ENCODE measurements at places on chromosomes 2 and 18. TPM values are rescaled to one million over a fixed set of nuclear protein-coding genes. Genes with fewer than 3 reads are reported as not detected.

HTRA2 gene
- total RNA-seq, result 24.2 TPM

DNA sequence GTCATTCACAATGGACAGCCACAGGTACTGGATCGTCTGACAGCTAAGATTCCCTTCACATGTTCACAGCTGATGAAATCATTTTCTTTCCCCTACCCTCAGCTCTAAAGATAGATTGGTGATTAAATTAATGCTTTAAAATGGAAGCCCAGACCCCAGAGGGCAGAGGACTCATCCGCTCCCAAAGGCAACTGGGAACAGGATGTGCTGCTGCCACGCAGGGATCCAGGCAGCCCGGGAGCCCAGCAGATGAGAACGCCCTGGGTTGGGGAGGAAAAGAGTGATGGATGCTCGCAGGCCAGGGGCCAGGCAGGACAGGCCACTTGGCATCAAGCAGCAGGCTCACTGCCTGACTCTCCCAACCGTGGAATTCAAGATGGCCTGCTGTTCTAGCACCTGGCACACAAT is 41.3 kb downstream of the HDHD2 start:
- peaks cover 17% of the 10 kb centered on the region for H3K4me1 ChIP-seq
- no peaks in the 10 kb centered on the region for H3K27me3 ChIP-seq

GRCh38 chr2:71882949-71883472 is 264.7 kb downstream of the CYP26B1 start:
- DNase-seq, result peak; percentile 96
- H3K4me3 ChIP-seq, result no peak overlapping the region
- peak overlapping the region; percentile 90 for H3K27ac ChIP-seq
- no peaks in the 10 kb centered on the region for H3K27me3 ChIP-seq

PSD4 gene
- 1.2 TPM for total RNA-seq

- H3K27ac ChIP-seq, result no peak overlapping the region
- H3K27me3 ChIP-seq, result no peaks in the 10 kb centered on the region
- DNase-seq, result no peak
- H3K4me3 ChIP-seq, result no peak overlapping the region
- H3K36me3 ChIP-seq, result no peaks in the 10 kb centered on the region
Observed at GRCh38 chr2:157466764-157467163, 22.9 kb upstream of the CYTIP start.

DNA sequence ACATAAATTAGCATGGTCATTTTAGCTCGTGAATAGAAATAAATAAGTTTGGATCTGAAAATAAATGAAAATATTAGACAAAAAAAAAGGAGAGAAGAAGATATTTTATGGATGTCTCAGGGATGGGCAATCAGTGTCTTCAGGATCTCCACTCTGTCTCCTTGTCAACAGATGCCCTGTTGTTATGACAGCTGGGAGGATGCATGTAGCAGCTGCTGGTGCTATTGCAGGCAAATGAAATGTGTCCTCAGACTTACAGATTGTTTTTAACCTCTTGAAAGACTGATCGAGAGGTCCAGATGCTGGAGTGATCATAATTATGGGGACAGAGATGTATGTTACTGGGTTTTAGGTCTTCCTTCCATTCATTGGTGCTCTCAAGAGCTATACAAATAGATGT is 24.7 kb upstream of the ARL4C start:
- no peaks in the 10 kb centered on the region for H3K27me3 ChIP-seq
- H3K4me1 ChIP-seq, result no peaks in the 10 kb centered on the region
- DNase-seq, result no peak
- H3K4me3 ChIP-seq, result no peak overlapping the region
- no peaks in the 10 kb centered on the region for H3K36me3 ChIP-seq
- H3K27ac ChIP-seq, result no peak overlapping the region

DNA sequence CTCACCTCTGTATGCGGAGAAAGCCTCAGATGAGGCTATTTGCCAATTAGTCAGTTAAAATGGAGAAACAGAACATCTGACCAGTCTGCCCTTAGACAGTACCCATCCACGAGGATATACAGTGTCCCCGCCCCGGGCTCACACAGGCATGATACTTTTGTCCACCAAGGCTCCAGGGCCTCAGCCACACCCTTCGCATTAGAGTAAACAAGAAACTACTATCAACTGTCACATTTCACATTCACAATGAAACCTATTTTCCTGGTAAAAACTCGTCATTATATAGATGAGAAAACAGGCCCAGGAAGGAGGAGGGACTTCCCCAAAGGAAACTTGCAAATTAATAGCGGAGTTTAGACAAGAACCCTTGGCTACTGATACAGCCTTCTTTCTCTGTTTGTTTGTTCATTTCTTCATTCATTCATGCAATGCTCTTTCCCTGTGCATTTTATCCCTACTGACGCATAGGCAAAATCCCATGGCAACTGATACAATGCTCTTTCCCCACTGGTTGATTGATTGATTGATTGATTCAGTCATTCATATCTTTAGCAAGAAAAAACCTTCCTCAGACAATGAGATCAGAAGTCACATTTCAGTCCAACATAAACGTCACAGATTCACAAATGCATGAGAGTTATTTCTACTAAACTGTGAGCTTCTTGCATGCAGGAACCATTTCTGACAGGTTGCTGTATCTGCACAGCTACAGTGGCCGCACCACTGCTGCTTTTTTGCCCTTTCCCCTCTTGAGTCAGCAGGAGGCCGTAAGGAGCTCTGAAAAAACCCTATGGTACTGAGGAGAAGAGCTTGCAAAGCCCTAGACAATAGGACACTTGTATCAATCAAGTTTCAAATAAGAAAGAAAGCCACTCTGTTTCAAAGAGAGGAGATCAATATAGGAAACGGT is 777.1 kb downstream of the RNF144A start:
- no peak overlapping the region for H3K4me3 ChIP-seq
- no peak overlapping the region for H3K27ac ChIP-seq
- no peaks in the 10 kb centered on the region for H3K4me1 ChIP-seq
- DNase-seq, result no peak
- no peaks in the 10 kb centered on the region for H3K27me3 ChIP-seq
- no peaks in the 10 kb centered on the region for H3K36me3 ChIP-seq

TUBB6 gene
- 6.3 TPM for total RNA-seq

GRCh38 chr2:60152226-60152833 is 401.1 kb downstream of the BCL11A start:
- no peak overlapping the region for H3K27ac ChIP-seq
- no peaks in the 10 kb centered on the region for H3K4me1 ChIP-seq
- H3K4me3 ChIP-seq, result no peak overlapping the region

DNA sequence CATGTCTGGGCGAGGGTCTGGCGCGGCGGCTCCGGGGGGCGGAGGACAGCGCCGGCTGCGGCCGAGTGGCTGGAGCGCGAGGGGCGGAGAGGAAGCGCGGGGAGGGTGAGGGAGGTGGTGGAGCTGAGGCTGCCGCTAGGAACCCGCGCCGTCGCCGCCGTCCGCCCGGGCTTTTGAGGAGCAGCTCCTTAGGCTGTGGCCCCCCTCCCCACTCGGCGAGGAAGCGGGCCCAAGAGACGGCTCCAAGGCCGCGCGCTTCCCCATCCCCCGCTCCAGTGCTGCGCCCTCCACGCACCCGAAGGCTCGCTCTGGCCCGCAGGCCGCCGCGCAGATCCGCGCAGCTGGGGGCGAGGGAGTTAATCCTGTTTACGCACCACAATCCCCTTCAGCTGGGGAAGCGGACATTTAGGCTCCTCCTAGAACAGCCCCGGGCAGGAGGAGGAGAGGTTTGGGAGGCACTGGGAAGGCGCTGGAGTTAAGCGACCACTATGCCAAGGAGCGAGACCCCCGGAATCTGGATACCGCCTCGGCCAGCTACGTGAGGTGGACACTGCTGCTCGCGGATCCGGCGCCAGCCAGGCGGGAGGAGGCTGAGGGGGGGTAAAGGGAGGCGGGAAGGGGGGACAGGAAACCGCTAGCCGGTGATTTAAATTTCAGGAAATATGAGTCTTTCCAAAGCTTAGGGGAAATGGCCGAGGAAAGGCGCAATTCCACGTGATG is at the start of gene CNRIP1:
Gene CNRIP1 (minus strand): TSS at position 552 of the 720 bp plus-strand sequence. CDS start 549 bp downstream, at position 3.
- H3K27ac ChIP-seq, result peak within 1 kb of the TSS; percentile 88
- peaks cover under 1% of the 10 kb centered on the region for H3K36me3 ChIP-seq
- H3K4me1 ChIP-seq, result no peaks in the 10 kb centered on the region

DNA sequence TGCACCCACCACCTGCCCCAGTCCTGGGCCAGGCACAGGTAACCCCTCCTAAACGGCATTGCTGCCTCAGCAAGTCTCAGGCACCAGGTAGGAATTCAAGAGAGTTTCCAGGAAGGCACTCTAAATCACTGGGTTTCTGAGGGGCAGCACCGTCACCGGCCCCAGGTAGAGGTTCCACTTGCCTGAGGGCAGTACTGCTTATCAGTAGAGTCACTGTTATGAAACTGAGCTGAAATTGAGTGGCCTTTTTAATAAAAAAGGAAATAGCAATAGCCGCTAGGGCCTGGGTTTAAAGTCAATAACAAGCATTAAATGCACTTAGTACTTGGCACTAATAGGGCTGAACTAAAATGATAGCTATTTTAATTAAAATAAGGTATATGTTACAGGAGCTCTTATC is 653.7 kb downstream of the METTL4 start:
- no peak for DNase-seq
- H3K27ac ChIP-seq, result no peak overlapping the region
- no peak overlapping the region for H3K4me3 ChIP-seq
- H3K4me1 ChIP-seq, result no peaks in the 10 kb centered on the region
- H3K36me3 ChIP-seq, result no peaks in the 10 kb centered on the region

SLC20A1 gene
- total RNA-seq, result 9.7 TPM

DNA sequence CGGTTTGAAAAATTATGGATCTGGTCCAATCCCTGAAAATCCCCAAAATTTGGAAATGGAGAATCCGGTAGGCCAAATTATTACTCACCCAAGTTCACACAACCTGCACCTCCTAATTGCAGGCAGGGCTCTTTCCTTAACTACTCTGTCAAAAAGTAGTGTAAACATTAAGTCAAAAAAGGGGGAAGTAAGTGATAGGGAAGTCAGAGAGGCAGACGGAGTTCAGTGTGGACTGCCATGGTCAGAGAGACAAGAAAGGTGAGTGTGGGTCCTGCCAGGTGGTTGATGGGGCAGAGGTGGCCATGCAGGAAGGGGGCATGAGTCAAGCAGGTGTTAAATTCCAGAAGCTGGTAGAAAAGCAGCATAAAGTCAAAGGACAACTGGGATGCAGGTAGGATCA is 104.7 kb upstream of the STPG4 start:
- no peak for DNase-seq
- H3K4me1 ChIP-seq, result no peaks in the 10 kb centered on the region
- H3K27ac ChIP-seq, result no peak overlapping the region
- no peak overlapping the region for H3K4me3 ChIP-seq
- H3K27me3 ChIP-seq, result no peaks in the 10 kb centered on the region

DNA sequence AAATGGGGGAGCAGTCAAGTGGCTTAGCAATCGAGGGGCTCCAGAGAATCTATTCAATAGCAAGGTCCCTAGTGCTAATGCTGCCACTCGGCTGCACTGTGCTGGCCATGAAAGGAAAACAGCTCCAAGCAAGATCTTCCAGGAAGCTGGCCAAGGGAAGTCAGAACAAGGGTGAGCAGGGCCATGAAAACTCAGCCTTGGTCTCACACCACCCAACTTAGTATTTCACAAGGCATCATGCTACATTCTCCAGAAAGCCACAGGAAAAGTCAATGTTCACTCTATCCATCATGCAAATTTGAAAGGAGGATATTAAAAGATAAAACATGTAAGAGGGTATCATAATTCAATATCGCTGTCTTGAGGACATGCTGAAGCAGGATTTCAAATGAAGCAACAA is 35.7 kb downstream of the NRP2 start:
- H3K4me1 ChIP-seq, result no peaks in the 10 kb centered on the region
- no peak overlapping the region for H3K27ac ChIP-seq
- no peaks in the 10 kb centered on the region for H3K36me3 ChIP-seq
